ENCODE measurements at places on chromosomes 2 and 18. TPM values are rescaled to one million over a fixed set of nuclear protein-coding genes. Genes with fewer than 3 reads are reported as not detected.

EVA1A gene
- polyA plus RNA-seq, result 0.71 TPM

ACKR3 gene
- 20.6 TPM for polyA plus RNA-seq

FEZ2 gene
- polyA plus RNA-seq, result 8.6 TPM

CHRNA1 gene
- 0.05 TPM for polyA plus RNA-seq

IL36A gene
- 243 TPM for polyA plus RNA-seq

TOGARAM2 gene
- 1.8 TPM for polyA plus RNA-seq

CDK15 gene
- polyA plus RNA-seq, result 0.18 TPM

CNNM3 gene
- 3.8 TPM for polyA plus RNA-seq

QPCT gene
- 1.2 TPM for polyA plus RNA-seq

CRYBA2 gene
- 0.49 TPM for polyA plus RNA-seq

ANKRD30BL gene
- polyA plus RNA-seq, result not detected

EHBP1 gene
- 28.9 TPM for polyA plus RNA-seq

IRS1 gene
- polyA plus RNA-seq, result 3.7 TPM

ANKRD30B gene
- polyA plus RNA-seq, result not detected

CDH7 gene
- under 0.01 TPM for polyA plus RNA-seq

EDAR gene
- 1.3 TPM for polyA plus RNA-seq

APCDD1 gene
- polyA plus RNA-seq, result 43.1 TPM

ABCB6 gene
- polyA plus RNA-seq, result 45.2 TPM

GLI2 gene
- polyA plus RNA-seq, result 0.35 TPM

NR4A2 gene
- 2.0 TPM for polyA plus RNA-seq

CYTIP gene
- 1.6 TPM for polyA plus RNA-seq

GPR155 gene
- polyA plus RNA-seq, result 1.1 TPM

CCDC138 gene
- 2.8 TPM for polyA plus RNA-seq

SNTG2 gene
- 0.26 TPM for polyA plus RNA-seq

INO80B gene
- polyA plus RNA-seq, result 44.9 TPM

Measured in esophagus (tissue), 2 donors.